ENCODE measurements at places on chromosomes 4 and X. TPM values are rescaled to one million over a fixed set of nuclear protein-coding genes. Genes with fewer than 3 reads are reported as not detected.

Gene TEC
- total RNA-seq: 5.1 TPM

Gene CT45A6
- not detected for total RNA-seq

Gene SLC6A14
- total RNA-seq: not detected

Gene ZCCHC4
- total RNA-seq: 32.1 TPM

DNA sequence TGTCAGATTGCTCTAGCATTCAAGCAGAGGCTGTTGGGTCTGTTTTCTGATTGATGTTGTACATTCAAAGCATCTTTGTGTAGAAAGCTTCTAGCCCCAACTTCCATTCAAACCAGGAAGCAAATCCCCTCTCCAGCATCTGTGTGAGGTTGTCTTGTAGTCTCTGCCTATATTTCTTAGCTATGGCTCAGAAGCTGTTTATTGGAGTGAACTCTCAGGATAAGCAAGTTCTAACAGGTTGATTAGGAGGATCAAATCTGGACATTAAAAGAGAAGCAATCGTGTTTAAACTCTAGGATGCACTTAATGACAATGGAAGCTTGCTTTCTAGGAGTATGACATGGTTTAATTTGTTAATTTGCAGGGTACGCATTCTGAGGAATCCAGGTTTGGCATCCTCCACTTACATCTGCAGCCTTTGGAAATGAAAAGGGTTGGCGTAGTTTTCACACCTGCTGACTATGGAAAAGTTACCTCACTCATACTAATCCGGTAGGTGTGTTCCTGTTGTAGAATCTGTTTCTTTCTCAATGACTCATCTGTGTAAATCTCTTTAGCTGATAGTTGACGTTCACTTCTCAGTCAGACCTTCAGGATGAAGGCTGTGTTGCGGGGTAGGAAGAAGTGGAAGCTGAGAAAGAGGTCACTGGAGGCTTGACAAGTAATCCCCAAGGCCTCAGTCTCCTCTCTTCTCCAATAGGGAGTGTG lies 88.0 kb upstream of the TLR2 start:
- H3K27me3 ChIP-seq: no peaks in the 10 kb centered on the region
- no peak overlapping the region for H3K4me3 ChIP-seq
- no peak overlapping the region for H3K27ac ChIP-seq
- no peak for DNase-seq

GRCh38 chr4:8682725-8683124 lies 90.2 kb downstream of the CPZ start:
- H3K4me3 ChIP-seq: no peak overlapping the region
- H3K27ac ChIP-seq: no peak overlapping the region
- no peaks in the 10 kb centered on the region for H3K4me1 ChIP-seq
- no peak for DNase-seq
- no peaks in the 10 kb centered on the region for H3K36me3 ChIP-seq

DNA sequence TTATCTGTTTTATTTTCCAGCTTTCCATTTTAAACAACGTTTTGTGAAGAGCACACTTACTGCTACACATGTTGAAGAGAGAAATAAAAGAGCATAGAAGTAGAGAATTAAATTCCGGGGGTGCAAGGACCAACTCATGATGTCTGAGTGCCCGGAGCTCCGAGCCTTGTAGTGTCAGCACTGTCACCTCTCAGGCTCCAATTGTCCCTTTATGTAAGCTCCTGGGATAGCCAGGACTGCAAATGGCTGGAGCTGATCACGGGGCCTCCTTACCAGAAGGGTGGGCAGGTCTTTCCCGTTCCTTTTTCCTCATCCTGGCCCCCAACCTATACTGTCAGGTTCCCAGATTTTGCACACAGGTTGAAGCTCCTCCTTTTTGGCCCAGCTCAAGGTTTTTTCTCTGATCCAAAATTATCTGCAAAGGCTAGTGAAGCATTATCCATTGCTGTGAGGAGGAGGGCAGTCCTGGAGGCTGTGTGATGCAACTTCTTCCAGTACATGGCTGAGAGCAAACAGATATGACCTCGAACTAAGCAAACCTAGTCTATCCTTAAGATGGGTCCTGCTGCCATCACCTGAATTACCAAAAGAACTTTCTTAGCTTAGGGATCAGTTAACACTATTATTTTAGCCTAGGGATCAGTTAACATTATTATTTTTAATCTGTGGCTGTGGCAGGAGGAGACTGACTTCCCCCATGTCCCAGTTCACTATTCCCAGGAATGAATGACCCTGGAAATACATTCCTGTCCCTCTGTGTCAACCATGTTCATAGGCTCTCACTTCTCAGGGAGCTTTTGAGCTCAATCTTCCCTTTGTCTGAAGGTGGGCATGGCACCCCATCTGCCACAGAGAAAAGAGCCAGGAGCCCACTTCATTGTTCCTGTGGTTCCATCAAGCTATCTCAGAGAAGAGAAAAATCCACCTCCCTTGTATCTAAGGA lies at the start of gene FGG:
FGG (minus strand) TSS at position 185 of the 943 bp plus-strand sequence; CDS start at position 138, 47 bp downstream.
- DNase-seq: no peak
- H3K36me3 ChIP-seq: no peaks in the 10 kb centered on the region
- no peak within 1 kb of the TSS for H3K27ac ChIP-seq
- no peak within 1 kb of the TSS for H3K4me3 ChIP-seq

DNA sequence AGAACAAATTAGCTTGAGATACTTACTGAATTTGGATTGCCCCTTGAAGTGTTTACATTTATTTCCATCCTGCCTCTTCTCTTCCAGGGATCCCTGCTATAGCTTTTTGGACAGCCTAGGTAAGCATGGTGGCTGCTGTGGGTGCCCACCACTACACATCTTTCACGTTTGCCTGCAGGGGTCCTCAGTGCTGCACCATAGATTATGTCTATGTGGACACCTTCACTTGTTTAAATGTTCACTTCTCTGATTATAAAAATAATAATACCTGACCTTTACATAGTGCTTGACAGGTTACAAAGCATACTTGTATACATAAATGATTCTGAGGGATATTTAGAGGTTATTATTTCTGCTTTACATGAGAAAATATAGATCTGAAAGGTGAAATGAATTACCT lies 67.9 kb upstream of the SLC4A4 start:
- H3K4me3 ChIP-seq: no peak overlapping the region
- H3K36me3 ChIP-seq: no peaks in the 10 kb centered on the region
- H3K27me3 ChIP-seq: no peaks in the 10 kb centered on the region
- H3K4me1 ChIP-seq: no peaks in the 10 kb centered on the region

- no peak overlapping the region for H3K4me3 ChIP-seq
- no peaks in the 10 kb centered on the region for H3K27me3 ChIP-seq
- no peak overlapping the region for H3K27ac ChIP-seq
- H3K36me3 ChIP-seq: no peaks in the 10 kb centered on the region
- no peaks in the 10 kb centered on the region for H3K4me1 ChIP-seq
Observed at GRCh38 chr4:26194764-26195163, 126.0 kb upstream of the RBPJ start.
